ENCODE measurements at places on chromosomes 7 and 10. TPM values are rescaled to one million over a fixed set of nuclear protein-coding genes. Genes with fewer than 3 reads are reported as not detected.

Gene GOT1
- 43.4 TPM for total RNA-seq

Gene GIMAP7
- 8.0 TPM for total RNA-seq

Gene FZD1
- total RNA-seq, result 78.3 TPM

Gene CFTR
- total RNA-seq, result 0.99 TPM

Gene THNSL1
- 9.4 TPM for total RNA-seq

Gene SVOPL
- 1.7 TPM for total RNA-seq

Data from metanephros (tissue), 2 donors.